Stimulated activated CD4-positive, alpha-beta T cell treated with anti-CD3 and anti-CD28 coated beads, Interleukin-15, amount 100 ng/mL, for 1 hour (primary cell): ENCODE measurements at places on chromosomes 3 and 15.

- no peak for DNase-seq
These were observed 30.2 kb downstream of the TTBK2 start for GRCh38 chr15:42890161-42890913.

- no peak for DNase-seq
These were observed 85.4 kb downstream of the TIGIT start for GRCh38 chr3:114379266-114379665.

GRCh38 chr3:179451265-179452175 is at the start of gene GNB4:
TSS of gene GNB4 (minus strand) at chr3:179451470. CDS start at chr3:179426200, 25,270 bp downstream.
- no peak for DNase-seq

DNA sequence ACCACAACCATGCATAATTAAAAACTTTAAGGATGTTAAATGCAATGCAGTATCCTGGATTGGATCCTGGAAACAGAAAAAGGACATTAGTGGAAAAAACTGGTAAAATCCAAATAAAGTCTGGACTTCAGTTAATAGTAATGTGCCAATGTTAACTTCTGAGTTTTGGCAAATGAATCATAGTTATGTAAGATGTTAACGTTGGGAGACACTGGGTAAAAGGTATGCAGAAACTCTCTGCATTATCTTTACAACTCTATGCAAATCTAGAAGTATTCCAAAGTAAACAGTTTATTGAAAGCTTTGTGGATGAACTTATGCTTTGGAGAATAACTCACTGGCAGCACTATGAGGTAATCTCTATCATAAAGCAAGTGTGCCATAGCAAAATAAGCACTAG is 357.4 kb downstream of the RORA start:
- DNase-seq: no peak

GRCh38 chr3:175267561-175267960 is 408.4 kb downstream of the NAALADL2 start:
- DNase-seq: no peak

DNA sequence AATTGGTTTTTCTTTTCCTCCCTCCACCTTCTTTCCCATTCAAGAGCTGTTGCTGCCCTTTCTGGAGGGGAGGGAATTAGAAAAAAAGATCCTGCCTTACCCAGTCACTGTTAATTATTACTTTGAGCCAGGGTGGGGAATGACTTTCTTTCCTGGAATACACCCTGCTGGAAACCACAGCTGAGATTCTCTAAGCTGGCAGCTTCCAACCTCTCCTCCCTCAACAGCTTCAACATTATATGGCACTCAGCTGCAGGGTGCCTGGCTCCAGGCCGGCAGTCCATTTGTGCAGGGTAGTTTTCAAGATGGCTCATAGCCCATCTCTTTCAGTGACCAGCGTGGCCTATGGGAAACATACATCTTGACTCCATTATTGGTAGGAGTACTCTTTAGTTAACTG is 105.8 kb downstream of the UBE3A start:
- no peak for DNase-seq

GRCh38 chr3:4754180-4755086 is 224.8 kb upstream of the BHLHE40 start:
- no peak for DNase-seq

- DNase-seq: no peak
These were observed 527.9 kb upstream of the NAALADL2 start for GRCh38 chr3:174331095-174331800.

GRCh38 chr3:76025561-76025960 is 240.2 kb upstream of the ZNF717 start:
- DNase-seq: no peak

DNA sequence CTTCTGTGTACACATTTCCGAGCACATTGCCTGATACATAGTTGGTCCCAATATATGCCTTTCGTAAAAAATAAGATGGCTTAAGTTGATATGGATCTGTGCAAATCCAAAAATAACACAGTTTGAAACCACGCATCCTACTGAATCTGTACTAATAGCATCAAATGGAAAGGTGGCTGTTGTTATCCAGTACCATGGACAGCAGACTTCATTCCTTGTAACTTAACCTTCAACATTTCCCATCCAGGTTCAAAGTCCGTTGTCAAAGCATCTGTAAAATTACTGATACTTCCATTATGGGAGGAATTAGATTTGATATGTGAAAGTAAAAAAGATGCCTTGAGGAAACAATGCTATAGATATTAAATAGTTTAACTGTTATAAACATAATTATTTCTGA is 65.5 kb upstream of the C3orf49 start:
- DNase-seq: no peak

DNA sequence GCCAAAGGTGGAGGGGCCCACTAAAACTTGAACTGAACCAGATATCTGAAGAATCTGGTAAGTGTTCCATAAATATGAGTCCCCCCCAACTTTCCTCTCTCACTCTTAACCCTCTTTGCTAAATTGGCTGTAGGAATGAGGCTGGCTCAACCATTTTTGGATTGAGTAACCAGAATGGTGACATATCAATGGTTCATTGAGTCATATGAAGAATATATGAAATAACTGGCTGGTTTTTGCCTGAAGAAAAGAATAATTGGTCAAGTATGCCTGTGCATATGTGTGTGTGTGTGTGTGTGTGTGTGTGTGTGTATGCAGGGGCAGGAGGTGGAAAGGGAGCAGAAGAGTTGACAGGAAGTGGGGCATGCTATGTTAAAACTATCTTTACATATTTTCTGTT is 472.9 kb upstream of the THBS1 start:
- no peak for DNase-seq

- no peak for DNase-seq
These were observed 127.8 kb downstream of the GHSR start for GRCh38 chr3:172320468-172320867.

DNA sequence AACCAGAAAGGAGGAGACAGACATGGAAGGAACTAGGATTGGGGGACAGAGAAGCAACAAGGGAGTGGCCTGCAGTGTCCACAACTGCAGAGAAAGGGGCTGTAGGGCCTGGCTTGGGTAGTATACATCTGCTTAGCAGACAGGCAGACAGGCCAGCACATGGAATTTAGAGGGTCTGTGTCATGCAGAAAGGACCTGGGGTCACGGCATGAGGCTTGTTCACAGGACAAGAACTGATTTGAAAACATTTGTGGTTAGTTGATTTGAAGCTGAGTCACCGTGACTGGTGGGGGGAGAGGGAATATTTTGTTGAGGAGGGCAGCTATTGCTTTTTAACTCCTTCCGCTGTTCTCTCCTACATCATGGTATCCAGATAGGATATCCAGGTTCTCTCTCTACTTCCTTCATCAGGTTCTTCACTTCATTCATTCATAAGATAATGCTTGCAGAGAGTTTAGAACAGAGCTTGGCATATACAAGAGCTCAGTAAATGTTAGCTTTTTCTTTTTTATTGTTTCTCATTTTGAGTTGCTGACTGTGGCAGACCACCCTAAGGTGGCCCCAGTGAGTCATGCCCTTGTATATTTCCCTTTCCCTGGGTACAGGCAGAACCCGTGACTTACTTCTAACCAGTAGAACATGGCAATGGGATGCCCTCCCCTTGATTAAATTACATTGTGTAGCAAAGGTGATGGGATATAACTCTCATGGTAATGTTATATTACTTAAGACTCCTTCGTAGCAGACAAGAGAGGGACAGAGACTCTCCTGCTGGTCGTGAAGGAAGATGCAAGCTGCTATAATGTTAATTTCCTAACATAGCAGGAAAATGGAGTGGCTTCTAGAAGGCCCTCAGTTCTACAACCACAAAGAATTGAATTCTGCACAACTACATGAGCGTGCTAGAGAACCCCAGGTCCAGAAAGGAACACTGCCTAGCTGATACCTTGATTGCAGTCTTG is 95.0 kb upstream of the NMNAT3 start:
- no peak for DNase-seq

- DNase-seq: no peak
These were observed 48.5 kb upstream of the LMCD1 start for GRCh38 chr3:8453153-8453552.

DNA sequence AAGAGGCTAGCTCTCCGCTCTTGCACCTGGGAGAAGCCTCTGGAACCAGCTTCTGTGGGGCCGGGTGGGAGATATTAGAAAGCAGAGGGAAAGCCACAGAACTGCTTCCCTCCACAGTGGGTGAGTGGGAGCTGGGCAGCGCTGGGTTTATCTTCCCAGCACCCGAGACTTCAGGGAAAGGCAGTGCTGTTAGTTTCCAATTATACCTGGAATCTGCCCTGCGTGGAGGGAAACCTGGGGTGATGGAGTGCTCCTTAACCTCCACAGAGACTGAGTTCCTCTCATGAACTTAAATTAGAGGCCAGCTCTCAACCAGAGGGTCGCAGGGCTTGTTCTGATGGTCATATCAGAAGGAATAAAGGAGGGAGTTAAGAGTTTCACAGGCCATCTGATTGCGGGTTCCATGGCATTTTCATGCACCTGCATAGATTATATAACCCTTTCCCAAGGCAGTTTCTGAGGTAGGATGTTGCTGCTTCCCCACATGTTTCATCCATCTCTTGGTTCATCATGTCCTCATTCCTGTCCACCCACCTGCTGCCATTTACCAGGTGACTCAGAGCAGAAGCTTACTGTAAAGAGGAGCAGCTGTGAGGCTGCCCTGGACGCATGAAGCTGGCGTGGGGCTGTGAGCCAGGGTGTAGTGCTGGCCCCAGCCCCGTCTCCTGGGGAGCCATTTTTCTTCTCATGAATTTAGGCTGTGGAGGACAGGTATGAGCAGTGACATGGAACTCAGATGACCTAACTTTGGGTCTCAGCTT is 42.5 kb downstream of the CA12 start:
- no peak for DNase-seq

GRCh38 chr3:48222616-48223513 is at the start of gene CAMP:
TSS of gene CAMP (plus strand) at chr3:48223495. CDS start at chr3:48223512, 17 bp downstream.
- no peak for DNase-seq

DNA sequence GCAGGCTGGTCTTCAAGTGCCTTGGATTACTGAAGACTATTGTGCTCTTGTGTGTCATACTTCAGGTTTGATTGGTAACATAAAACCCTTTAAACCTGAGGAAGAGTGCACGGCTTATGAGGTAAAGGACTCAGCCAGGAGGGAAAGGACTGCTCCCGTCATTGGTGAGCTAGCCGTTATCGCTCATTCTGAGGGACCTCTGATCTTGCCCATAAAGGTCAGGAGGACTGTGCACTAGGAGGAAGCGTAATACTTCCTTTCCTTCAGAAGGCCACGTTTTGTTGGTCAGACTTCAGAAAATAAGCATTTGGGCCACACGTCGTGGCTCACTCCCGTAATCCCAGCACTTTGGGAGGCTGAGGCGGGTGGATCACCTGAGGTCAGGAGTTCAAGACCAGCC is 37.7 kb downstream of the PXK start:
- no peak for DNase-seq

DNA sequence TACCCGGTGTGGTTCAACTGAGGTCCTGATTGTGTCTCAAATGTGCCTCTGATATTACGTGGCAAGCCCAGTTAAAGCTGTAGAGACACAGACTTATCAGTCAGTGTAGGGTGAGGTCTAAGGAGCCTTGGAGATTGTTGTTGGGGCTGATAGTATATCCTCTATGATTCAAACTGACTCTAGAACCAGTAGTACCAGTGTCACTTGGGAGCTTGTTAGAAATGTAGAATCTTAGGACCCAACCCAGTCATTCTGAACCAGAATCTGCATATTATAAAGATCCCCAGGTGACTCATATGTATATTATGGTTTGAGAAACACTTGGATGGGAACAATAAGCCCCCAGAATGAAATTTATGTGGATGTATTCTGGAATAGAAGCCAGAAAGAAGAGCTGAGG is 83.5 kb downstream of the PIK3R4 start:
- DNase-seq: no peak

DNA sequence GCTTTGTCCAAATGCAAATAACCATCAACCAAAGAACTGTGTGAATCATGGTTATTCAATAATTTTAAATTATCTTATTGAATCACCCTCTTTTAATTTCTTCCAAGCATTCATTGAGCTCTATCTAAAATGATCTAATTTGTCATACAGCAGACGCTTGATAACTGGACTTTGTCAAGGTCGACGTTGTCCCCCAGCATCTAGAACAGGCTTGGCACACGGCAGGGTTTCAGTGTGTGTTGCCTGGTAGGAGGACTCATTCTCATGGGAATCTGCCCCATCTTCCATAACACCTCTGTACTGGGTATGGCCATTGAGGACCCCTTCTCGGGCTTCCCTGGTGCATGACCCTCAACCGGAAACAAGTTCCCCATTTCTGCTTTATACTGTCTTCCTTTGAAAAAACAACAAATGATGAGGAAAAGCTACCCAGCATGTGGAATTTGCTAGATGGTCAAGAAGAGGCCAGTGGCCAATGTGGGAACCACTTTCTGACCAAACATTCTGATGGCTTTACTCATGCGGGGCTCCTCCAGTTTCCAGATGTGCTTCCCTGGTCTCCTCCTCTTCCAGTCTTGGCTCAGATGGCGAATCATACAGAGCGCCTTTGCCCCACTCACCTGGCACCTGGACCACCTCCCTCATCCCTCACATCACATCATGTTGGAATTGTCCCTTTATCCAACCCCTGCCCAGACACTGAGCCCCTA is 41.7 kb upstream of the SEC22A start:
- no peak for DNase-seq

GRCh38 chr15:70072479-70072878 is 25.2 kb downstream of the TLE3 start:
- DNase-seq: no peak

GRCh38 chr15:70576696-70577095 is 186.7 kb downstream of the UACA start:
- DNase-seq: no peak

- DNase-seq: no peak
These were observed 40.1 kb downstream of the ANAPC13 start for GRCh38 chr3:134445636-134446035.

DNA sequence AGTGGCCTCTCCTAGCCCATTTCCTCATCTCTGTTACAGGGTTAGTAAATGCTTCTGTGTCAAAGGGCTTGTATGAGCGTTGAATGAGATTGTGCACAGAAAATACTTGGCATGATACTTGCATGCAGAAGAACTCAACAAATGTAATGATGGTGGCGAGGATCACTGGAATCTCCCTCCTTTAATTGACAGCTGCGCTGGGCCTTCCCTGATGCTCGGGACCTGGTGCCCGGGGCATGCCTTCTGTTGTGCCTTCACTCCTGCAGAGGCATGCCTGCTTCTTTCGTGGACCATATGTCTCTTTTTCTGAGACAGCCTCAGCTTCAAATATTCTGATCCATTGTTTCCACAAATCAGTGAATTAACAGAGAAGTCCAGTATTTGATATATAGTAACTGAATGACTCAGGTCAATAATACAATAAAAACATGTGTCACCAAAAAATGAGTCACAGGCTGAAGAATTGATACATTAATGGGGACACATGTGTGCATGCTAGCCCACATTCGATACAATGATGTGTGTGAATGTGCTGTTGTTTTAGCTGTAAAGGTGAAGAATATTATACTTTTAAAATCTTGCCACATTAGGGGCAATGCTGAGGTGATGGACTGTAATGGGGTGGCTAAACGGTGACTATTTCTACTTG is 243.3 kb upstream of the TBL1XR1 start:
- DNase-seq: no peak

- no peak for DNase-seq
These were observed 27.5 kb downstream of the NBEAL2 start for GRCh38 chr3:47007001-47007400.

- no peak for DNase-seq
These were observed 62.0 kb downstream of the SUCNR1 start for GRCh38 chr3:151935446-151935845.

- no peak for DNase-seq
These were observed 20.5 kb downstream of the FGD5 start for GRCh38 chr3:14839236-14839635.

- DNase-seq: no peak
These were observed 11.4 kb upstream of the OCA2 start for GRCh38 chr15:28110481-28110881.

- DNase-seq: no peak
These were observed 6.8 kb downstream of the FYCO1 start for GRCh38 chr3:45988804-45989203.
